Stimulated activated CD8-positive, alpha-beta memory T cell treated with anti-CD3 and anti-CD28 coated beads, Interleukin-7, amount 100 ng/mL, for 1 hour (primary cell): ENCODE measurements at places on chromosomes 11 and 22.

- no peak for DNase-seq
Observed at GRCh38 chr11:130457623-130458409, 9.4 kb downstream of the ADAMTS15 start.

- no peak for DNase-seq
Observed at GRCh38 chr11:113161711-113162591, 152.4 kb upstream of the TTC12 start.

DNA sequence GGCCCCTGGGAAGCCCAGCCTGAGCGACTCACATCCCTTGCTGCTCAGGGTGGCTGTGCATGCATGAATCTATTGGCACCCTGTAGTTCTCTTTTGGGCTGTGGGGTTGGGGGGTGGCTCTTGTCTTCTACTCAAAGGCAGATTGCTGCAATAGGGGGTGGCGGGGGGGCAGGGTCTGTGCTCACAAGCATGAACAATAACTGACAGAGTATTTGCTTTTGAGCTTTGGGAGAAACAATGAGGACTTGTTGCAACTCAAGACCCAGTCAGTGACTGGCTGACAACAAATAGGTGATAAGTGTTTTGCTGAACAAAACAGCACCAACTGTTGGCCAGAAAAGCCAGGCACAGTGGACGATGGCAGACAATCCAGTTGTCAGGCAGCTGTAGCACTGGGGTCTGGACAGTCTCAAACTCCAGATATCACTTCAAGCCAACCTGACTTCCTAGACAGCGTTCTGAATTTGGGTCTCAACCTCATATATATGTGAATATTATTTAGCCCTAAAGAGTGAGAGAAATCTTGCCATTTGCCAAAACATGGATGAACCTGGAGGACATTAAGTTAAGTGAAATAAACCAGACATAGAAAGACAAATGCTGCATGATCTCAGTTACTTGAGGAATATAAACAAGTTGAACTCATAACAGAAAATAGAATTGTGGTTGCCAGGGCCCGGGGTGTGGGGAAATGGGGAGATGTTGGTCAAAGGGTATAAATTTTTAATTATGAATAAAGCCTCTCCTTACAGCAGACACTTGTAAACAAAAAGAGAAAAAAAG, 61.7 kb downstream of the ME3 start:
- DNase-seq: no peak

- DNase-seq: no peak
Observed at GRCh38 chr11:64522036-64522435, 69.0 kb upstream of the SLC22A12 start.

DNA sequence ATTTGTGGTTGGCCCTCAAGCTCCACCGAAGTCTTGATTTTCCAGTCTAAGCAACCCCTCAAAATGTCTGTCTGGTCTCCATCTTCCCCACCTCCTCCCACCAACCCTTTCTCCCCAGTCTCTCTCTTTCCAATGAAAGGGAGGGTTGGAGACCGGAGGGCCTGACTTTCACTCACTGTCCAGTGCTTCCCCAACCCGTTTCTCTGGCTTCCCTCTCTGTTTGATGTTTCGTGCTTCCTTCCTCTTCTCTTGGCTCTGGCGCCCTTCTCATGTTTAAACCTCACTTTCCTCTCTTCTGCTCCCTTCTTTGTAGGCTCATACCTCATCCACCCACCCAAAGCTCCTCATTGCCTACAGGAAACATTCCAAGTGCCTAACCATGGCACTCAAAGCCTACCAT, 11.1 kb upstream of the VPS37C start:
- no peak for DNase-seq

GRCh38 chr11:47460571-47461235, 11.8 kb upstream of the RAPSN start:
- DNase-seq: no peak

GRCh38 chr11:41784513-41785335, 325.3 kb upstream of the LRRC4C start:
- DNase-seq: no peak

DNA sequence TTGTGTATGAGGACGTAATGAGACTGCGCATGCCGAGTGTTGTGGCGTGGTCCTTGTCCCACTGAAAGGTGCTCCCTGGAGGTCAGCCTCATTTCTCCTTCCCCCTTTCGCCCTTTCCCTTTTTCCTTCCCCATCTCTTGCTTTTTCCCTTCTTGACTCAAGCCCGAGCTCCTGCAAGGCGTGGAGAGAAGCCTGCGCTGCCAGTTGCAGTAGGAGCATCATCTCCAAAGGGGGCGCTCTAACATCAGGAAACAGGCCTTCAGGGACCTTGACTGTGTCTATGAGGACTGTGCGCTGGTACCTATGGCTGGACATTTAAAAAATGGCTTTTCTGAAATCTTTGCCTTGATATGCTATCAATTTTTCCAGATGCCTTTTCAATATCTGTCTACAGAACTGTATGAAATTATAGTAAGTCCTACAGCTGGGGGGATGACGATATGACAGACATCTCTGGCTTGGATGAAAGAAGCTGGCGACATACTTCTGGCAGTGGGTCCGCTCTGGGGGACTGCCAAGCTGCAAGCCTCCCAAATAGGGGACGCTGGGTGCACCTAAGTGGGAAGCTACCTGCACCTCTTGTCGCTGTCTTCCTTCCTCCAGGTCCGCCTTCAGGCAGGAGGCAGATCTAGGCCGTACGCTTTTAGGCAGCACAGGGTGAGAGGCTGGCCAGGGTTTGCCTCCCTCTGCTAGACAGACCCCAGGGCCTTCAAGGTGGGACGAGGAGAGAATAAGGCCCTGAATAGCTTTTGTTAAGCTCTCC, 96.5 kb downstream of the NXPE2 start:
- DNase-seq: no peak

DNA sequence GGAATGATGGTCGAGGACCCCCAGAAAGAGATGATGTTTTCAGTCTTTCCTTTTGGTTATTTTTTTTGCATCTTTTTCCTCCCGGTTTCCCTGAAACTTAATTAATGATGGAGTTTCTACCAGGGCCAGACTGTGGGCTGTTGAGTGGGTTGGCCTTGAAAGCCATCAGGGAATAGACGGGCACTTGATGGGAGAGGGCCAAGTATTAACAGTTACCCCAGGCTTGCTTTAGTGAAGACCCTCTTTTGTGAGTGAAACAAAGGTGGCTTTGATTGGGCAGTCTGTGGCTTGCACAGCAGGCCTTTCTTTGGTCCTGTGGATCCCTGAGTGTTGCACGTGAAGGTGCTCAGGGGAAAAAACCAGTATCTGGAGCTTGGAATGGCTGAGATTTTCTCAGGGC, 56.9 kb downstream of the AMOTL1 start:
- no peak for DNase-seq

GRCh38 chr11:132595711-132596134, 936.6 kb downstream of the OPCML start:
- no peak for DNase-seq

- DNase-seq: no peak
Observed at GRCh38 chr22:22352371-22352999, 107.9 kb downstream of the VPREB1 start.

DNA sequence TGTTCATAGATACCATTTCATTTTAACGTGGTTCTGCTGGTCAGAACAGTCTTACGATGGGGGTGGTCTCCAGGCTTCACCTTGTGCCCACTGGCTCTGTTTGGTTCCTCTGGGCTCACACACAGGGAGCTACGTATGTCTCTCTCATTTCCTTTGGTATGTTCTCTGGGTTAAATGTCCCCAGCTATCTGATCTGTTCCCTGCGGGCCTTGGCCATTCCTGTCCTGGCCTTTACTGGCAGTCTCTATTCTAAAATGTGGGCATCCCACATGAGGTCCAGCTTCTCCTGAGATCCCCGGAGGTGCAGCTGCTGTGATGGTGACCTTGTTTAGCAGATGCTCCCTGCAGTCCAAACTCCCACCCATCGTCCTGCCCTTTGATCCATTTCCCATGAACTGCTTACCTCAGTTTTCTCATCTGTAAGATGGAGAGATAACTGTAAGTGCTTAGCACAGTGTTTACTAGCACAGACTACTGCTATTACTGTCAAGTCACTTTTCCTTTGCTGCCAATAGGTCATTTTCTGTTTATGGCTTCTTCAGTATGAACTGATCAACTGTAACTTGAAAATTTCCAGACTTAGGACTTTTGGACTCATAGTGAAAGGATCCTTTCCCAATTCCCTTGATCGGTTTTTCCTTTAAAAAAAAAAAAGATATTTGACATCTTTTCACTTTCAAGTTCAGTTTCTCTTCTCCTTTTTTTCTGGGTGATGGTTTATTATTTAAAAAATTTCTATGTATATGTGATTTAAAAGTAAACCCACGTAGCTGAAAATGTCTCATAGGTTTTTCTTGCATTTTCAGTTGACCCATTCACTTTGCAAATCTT, 92.9 kb downstream of the PTPRJ start:
- no peak for DNase-seq
